Stimulated activated CD4-positive, alpha-beta T cell treated with anti-CD3 and anti-CD28 coated beads, Interleukin-4, amount 100 ng/mL, for 4 hours (primary cell): ENCODE measurements at places on chromosomes 11 and 22.

DNA sequence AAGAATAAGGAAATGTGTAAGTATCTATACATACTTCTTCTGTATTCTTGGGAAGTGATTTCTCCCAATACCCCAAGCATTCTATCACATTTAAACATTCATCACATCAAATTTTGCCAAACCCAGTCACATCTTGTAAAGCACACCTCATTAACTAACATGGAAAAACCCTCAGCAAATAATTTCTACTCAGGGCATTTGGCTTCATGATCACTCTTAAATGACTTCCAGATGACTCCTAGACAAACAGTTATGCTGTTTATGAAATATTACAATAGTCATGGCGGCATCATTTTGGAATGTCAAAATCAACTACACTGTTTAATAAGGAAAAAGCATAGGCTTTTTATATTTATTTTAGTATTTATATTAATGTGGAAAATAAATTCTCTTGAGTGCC, 47.3 kb upstream of the CCDC34 start:
- DNase-seq, result no peak

DNA sequence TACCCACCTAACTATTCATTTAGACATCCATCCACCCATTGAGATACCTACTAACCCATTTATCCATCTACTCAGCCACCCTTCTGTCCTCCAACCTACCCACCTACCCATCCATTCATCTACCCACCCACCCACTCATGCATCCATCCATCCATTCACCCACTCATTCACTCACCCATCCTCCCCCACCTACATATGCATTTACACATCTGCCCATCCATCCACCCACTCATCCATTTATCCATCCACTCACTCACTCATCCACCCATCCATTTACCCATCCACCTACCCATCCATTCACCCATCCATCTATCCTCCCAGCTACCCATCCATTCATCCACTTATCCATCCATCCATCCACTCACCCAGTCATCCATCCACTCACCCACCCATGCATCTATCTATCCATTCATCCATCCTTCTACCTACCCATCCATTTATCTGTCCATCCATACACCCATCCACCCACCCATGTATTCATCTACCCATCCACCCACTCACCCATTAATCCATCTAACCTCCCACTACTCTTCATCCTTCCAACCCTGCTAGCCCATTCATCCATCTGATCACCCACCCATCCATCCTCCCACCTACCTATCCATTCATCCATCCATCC, 378.7 kb downstream of the CTTN start:
- no peak for DNase-seq

GRCh38 chr11:126754591-126755426, 245.8 kb downstream of the KIRREL3 start:
- no peak for DNase-seq

- no peak for DNase-seq
These were observed 938 bp downstream of the LAYN start for GRCh38 chr11:111541254-111542061.

GRCh38 chr11:43916621-43917020, 25.8 kb upstream of the C11orf96 start:
- no peak for DNase-seq

DNA sequence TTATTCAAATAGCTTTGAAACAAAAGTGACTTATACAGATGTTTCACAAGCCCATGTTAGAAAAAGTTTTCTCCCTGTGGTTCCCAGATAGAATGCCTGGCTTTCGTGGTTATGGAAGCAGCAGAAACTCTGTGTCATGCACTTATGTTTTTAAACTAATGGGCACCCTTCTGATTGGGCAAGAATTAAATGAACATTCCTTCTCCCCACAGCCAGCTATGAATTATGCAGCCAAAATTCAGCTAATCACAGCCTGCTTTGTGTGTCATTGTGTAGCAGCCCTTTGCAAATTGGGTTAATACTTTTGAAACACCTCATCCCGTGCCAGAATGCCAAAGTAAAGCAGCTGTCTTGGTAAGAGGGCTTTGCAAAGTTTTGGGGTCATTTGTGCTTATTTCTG, 46.9 kb downstream of the PANX1 start:
- DNase-seq, result no peak

DNA sequence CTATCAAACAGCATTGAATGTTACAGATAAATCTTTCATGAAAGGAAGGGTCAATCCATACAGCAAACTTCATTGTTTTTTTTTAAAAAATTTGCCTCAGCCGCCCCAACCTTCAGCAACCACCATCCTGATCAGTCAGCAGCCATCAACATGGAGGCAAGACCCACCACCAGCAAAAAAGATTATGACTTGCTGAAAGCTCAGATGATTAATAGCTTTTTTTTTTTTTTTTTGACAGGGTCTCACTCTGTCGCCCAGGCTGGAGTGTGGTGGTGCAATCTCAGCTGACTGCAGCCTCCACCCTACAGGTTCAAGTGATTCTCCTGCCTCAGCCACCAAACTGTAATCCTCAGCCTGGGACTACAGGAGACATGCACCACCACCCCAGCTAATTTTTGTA, 18.0 kb upstream of the CD3E start:
- DNase-seq, result no peak

DNA sequence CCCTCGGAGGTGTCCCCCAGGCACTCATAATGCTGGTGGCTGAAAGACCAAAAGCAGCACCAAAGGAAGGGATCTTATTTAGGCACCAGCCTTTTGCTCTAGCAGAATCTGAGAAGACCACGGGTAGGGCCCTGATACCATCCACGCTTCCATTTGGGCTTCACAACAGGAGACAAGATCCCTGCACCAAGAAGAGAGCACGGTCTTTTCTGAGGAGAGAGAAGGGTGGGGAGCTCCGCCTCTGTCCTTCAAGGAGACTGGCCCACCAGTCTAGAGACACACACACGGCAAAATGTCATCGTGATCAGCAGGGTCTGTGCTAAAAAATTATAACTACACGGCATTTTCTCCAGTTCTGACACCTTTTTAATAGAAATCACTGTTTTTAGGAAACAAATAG, 9.8 kb downstream of the LARGE2 start:
- DNase-seq, result no peak

- DNase-seq, result peak; percentile 20
These were observed at the start of gene GUCD1 for GRCh38 chr22:24554313-24555164. GUCD1 (minus strand) TSS chr22:24555138; CDS start chr22:24554991, 147 bp downstream.

DNA sequence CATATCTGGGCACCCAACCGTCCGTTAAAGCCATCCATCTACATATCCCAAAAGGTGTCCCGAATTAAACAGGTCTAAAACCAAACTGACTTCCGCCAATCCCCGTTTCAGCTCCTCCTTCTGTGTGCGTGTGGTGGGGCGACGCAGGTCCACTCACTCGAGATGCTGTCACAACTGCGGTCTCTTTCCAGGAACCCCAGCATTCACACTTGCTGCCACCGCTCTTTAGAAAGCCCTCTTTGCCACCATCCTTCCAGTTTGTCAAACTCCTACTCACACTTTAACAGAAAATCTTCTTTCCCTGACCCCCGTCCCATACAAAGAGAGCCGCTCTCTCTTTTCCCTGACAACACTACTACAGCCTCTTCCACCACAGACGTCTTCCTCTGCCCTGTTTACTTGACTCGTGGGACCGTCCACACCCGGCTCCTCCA, 467 bp downstream of the ESS2 start:
- DNase-seq, result peak; percentile 16

DNA sequence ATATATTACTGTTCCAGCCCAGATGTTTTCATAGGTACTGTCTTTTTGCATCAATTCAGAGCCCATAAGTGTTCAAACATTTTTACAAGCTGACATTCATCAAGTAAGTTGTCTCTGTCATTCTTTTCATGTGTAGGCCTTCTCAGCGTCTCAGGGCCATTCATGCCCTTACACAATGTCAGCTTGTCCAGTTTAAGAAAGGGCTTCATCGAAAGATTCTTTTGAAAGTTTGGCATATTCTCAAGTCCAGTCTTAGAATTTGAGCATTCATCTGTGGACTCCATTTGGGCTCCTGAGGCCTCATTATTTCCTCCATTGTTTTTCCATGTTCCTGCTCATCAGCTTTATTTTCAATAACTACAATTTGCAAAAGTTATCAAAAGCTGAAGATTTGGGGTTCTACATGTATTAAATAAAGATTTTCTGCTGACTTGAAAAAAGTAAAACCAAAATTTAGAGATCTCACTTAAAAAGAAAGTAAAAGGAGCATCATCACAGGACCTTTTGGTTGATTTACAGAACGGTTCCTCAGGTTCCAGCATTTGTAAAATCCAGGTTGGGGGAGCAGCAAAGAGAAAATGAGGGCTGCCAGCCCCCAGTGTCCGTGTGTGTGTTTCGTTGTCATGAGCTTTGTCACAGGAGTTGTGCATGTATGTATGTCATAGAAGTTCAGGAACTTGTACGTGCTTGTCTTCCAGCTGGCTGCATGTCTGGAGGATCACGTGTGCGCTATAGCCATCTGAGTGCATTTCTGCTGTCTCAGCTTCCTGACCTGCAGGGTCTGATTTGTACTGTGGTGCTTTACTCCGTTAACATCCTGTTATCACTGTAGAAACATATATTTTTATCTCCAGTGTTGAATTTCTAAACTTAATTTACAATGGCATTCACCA, 15.6 kb downstream of the MOV10L1 start:
- no peak for DNase-seq

- DNase-seq, result no peak
These were observed 79.4 kb downstream of the ATM start for GRCh38 chr11:108302121-108302785.

DNA sequence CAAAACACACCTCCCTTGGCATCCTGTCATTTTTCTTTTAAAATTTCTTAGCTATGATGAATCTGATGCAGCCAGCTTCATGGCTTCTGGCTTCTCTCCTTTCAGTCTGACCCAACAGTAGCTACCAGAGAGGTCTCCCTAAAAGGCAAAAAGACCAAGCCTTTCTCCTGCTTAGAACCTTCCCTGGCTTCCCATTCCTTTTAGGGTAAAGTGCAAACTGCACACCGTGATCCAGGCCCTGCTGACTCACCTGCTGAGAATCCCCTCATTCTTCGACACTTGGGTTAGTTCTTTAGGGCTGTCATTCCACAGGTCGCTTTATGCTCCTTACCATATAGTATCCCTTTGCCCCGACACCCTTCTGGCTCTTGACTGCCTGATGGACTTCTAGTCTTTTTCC, 362.4 kb downstream of the MIAT start:
- no peak for DNase-seq

DNA sequence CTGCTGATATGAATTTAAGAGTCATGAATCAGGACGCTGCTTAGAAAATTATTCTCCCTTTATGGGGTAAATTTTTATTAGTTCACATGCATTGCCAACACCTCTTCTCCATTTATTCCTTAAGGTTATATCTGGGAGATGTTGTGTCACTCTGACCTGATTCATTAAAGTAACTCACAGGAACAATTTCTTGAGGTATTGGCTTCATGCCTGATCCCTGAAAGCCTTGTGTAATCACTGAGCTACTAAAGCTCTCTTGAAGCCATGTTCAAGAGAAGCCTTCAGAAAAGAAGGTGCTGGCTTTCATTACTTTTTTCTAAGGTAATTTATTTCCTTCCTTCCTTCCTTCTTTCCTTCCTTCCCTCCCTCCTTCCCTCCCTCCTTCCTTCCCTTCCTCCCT, 420.6 kb downstream of the RAB38 start:
- no peak for DNase-seq

GRCh38 chr11:6402561-6402981, 12.3 kb downstream of the SMPD1 start:
- peak; percentile 66 for DNase-seq

DNA sequence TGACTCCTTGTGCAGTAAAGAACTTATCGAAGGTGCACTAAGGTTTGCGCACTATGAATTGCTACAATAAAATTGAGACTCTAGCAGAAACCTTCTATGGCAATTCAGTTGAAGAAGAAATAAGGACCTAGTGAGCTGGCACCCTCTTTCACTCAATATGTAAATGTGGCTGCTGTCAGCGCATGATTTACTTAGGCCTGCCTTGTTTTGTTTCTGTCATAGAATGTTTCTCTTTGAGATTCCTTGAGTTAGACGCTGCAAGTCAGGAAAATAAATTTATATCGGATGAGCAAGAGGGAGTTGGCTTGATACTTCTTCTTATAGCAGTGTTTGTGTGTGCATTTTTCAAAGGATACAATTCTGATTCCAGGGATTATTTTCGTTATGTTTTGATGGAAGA, 322.1 kb downstream of the BLID start:
- DNase-seq, result no peak

GRCh38 chr22:45548991-45549761, 46.5 kb downstream of the FBLN1 start:
- DNase-seq, result no peak

DNA sequence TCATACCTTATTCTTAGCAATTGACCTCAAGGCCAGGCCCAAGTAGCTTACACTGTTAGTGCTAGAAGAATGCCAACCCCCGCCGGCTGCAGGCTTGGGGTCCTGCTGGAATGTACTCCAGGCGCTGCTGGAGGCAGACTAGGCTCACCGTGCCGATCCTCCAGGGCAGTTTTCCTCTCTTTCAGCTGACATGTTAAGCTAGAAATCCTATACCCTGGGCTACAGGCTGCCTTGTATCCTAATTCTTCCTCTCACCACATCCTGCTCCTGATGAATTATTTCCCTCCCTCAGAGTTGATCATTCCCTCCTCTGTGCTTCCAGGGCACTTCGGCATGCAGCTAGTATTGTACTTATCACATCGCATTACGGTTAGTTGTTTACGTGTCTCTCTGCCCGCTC, 3.4 kb downstream of the SPTBN2 start:
- no peak for DNase-seq

DNA sequence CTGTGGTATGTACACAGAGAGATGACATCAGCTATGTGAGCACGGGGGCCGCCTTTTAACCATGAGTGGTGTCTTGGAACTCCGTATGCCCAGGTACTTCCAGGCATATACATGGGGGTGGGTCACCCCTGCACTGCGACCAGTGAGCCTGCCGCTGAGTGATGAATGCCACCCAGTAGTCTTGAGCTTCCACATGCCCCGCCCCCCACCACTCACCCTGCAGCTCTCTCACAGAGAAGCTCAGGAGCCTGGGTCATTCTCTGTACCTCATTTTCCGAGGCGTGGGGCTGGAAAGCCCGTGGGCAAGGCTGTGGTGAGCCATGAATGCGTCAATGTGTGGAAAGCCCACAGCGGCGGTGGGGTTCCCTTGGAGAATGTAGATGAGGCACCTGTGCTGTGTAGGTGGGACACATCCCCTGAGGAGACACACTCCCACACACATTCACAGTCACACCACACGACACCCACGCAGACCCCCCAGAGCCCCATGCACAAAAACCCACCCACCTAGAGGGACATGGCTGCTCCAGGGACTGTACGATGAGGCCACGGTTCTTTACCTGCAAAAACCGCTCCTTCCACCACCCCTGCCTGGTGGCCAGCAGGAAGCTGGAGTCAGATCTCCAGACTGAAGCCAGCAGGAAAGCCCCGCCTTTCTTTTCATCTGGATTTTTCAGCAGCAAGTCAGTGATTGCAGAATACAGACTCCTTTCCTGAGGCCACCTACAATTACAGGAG, 67.6 kb downstream of the PIWIL3 start:
- DNase-seq, result no peak
